AG04449 (cell line): ENCODE measurements at places on chromosomes 11 and 22.
A peak's percentile ranks its signal among the peaks of the same experiment; 100 is the strongest.

DNA sequence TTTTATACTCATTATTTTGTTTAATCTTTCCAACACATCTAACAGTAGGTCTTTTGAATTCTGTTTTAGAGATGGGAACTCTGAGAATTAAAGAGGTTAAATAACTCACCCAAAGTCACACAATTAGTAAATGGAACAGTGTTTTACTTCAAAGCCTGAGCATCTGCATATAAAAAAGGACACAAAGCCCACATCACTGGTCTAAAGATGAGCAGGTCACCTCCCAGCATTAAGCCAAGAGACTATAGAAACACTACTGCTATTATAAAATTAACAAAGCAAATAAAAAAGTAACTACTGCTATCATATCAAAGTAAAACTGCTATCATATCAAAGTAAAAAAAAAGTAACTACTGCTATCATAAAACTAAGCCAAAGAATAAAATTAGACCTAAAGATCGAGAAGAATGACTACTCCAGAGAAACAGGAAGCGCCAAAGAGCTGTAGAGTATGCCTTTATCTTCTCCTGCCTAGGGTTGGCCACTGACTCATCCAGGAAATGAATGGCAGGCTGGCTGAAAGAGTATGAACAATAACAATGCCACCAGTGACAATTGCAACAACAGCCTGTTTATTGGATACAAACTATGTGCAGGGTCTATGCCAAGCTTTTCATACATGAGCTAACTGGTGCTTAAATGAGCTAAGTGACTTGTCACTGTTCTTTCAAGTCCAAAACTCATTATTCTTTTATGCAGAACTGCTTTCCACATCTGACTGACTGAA lies 1153.0 kb upstream of the TENM4 start:
- no peak for DNase-seq

DNA sequence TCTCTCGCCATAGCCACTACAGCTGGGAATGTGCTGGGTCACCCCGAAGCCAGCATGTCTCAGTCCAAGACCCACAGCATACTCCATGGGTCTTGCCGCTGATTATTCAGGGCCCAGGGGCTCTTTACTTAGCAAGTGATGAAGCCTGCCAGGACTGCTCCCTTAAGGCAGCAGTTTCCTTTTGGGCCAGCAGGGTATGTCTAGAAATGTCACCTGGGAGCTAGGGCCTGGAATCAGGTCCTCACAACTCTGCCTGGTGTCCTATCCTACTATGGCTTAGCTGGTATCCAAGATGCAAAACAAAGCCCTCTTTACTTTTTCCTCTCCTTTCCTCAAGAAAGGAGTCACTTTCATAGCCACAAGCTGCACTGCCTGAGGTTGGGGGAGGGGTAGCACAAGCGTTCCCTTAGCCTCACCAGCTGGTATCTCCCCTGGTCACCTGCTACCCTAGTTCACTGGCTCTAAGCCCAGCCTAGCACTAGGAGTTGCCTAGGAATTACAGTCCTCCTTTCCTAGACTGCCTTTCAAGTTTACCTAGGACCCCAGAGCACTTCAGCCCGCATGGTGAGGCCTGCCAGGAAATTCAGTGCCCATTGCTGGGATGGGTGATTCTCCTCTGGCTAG lies 22.6 kb upstream of the NCR3LG1 start:
- DNase-seq: no peak

GRCh38 chr11:133163463-133164419 lies 368.6 kb downstream of the OPCML start:
- DNase-seq: peak; percentile 17

DNA sequence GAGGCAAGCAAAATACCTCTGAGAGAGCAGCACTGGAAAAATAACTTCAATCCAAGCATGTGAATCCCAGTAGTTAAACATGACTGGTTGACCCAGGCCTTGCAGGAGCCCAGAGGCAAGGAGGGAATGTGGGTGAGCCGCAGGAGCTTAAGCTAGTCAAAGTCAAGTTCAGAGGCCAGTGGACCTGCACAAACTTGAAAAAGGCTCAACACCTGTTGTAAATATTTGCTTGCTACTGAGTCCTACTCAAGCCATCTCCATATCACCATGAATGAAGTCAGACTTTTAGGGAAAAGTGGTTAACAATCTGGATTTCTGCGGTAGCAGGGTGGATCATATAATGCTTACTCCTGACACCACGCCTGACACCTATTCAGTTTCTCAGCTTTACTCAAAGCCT lies 4.8 kb upstream of the CAT start:
- DNase-seq: no peak

DNA sequence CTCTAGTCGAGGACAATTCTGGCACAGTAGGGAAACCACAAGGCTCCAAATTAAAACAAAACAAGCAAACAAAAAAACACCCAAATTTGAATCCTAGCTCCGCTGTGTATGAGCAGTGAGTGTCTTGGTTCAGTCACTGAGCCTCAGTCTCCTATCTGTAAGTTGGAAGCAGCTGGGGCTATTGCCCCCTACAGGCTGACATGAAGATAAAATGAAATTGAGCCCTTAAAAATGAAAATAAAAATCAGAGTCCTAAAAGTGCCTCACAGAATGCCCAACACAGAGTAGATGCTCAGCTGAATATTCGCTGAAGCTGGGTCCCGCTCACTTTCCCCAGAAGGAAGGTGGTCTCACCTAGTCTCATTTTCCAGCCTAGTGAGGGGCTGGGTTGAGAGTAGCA lies 65.2 kb downstream of the PDE2A start:
- no peak for DNase-seq
